ENCODE measurements at places on chromosomes 7 and 10.

DNA sequence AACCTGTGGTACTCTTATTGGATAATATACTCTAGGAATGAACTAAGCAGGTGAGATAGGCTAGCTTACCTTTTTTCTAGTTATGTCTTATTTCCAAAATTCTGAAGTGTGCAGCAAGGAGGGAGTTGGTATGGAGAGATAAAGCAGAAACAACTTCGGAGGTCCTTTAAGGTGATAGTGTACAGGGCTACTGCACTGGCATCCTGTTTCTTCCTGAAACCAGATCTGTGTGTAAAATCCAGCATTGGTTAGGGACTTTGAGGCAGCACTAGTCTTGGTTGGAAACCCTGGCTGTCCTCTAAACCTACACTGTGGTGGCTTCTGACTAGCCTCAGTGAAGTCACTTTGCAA is 66.9 kb upstream of the STRIP2 start:
- DNase-seq: no peak

DNA sequence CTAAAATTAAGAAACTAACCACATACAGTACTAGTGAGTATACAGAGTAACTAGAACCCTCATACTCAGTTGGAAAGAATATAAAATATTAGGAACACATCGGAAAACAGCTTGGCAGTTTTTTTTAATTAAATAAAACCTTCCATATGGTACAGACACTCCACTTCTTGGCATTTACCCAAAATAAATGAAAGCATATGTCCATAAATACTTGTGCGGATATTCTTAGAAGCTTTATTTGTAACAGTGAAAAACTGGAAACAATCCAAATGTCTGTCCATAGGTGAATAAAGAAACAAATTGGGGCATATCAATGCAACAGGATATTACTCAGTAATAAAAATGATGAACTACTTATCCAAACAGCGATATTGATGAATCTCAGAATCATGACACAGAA is 410.0 kb downstream of the HTR7 start:
- no peak for DNase-seq

GRCh38 chr10:108556186-108556585 is 1367.1 kb downstream of the XPNPEP1 start:
- DNase-seq: no peak

GRCh38 chr7:36784991-36785940 is 61.0 kb upstream of the AOAH start:
- peak; percentile 54 for DNase-seq

- no peak for DNase-seq
These were observed 86.4 kb downstream of the PRPF18 start for GRCh38 chr10:13673156-13673555.

DNA sequence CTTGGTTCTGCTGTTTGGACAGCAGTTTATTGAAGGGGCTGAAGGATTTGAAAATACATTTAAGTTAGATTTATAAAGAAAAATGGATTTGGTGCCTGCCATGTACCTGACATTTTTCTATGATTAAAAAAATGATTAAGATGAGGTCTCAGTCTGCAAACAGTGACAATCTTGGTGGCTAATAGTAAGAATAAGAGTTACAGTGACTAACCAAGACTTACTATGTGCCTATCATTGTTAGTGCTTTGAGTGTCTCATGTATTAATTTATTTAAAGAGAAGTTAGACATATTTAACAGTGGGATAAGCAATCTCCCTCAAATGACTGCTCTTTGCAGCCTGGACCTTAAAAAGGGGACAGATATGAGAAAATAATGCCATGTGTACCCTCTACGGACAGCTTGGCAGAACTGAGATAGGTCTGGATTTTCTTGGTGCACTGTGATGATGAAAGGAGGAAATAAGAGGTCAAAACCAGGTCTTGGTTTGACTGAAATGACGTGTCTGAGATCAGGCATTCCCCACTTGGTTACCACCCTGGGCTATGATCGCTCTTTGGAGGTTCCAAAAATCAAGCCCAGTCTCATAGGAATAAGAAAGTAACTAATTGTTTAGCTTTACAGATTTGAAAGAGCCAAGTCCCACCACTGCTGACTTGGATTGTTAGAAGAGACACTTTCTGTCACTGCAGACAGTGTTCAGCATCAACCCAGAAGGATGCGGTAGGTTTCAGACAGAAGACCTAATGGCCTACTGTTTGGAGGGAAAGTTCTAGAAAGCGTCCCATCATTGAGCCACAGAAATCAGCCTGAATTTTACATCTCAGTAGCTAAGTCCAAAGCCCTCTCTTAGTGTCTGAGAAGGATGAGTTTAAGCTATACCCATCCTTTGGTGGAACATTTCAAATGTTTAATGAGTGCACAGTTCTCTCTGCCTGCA is 2.1 kb downstream of the CASP7 start:
- DNase-seq: no peak

DNA sequence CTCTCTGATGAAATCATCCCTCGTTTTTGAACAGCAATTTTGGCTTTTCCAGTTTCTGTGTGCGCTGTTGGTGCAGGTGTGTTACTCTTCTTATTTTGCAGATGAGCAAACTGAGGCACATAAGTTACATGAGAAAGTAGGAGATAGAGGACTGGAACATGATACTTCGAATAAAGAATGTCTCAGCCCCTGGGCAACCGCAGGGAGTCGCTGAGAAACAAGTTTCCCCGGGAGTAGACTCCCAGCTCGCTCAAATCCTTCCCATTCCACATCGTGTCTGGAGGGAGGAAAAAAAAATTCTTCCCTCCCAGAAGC is 18.0 kb downstream of the MXI1 start:
- DNase-seq: no peak

- DNase-seq: no peak
These were observed 90.7 kb upstream of the LEP start for GRCh38 chr7:128150223-128150865.

- DNase-seq: peak; percentile 19
These were observed 107.4 kb upstream of the ABCB5 start for GRCh38 chr7:20508109-20508508.

DNA sequence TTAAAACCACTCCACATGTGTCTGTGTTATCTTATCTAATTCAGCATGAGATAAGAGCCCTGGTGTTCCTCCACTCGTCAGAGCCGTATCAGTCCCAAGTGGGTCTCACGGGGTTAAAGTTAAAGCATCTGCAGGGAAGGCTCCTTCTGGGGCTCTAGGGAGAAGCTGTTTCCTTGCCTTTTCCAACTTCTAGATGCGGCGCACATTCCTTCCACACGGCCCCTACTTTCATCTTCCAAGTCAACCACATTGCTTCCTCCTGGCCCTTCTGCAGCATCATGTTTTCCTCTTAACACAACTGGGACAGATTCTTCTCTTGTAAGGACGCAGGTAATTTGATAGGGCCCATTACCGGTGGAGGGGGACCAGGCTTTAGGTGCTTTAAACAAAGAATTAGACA is 620.1 kb upstream of the DPP6 start:
- DNase-seq: no peak

- no peak for DNase-seq
These were observed 24.7 kb upstream of the FEZF1 start for GRCh38 chr7:122329145-122329802.

DNA sequence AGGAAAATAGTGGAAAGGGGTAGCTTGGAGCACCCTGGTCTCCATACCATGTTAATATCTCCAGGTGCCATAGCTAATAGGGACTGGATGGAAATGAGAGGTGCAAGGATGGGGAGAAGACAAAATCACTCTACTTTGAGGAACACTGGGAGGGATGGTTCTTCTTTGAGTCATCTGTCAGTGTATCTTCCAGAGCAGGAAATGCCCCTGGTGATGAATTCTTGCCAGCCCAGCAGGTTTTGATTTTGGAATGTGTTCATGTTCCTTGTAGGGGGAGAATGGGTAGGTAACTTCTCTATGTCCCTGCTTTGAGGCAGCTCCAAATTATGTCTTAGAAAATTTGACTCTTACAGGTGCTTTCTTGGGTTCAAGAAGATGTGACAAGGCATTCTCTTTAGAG is 177.0 kb upstream of the GLI3 start:
- no peak for DNase-seq

- DNase-seq: peak; percentile 81
These were observed 9.1 kb upstream of the FXYD4 start for GRCh38 chr10:43362191-43362839.

GRCh38 chr10:126384269-126384873 is 3.9 kb downstream of the ADAM12 start:
- DNase-seq: no peak

DNA sequence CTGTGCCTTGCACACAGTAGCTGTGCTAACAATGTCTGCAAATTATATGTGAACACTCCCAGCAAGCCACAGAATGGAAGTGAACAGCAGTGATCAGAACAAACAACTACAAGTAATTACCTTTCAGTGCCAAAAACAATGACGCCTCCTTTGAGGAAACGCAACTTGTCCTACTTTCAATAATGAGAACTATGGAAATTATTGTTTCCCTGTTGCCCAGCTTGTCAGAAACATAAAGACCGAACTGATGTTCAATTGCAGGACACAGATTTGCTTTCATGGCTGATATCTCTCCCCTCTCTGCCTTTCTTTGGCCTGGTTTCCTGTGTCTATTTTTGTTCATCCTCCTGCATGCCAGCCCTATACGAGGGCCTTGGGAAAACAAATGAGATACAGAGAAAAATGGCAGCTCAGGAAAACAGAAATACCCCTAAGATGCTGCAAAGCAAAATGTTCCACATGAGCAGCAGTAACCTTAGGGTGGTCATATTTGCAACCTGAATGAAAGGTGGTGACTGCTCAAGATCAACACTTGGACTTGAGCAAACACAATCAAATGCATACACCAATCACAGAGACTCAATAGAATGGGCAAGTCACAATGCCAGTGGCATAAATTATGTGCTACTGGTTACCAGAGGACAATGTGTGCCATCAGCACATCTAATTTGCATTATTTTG is 26.8 kb downstream of the COBL start:
- peak; percentile 71 for DNase-seq

- no peak for DNase-seq
These were observed 218.0 kb downstream of the FGFR2 start for GRCh38 chr10:121380211-121380610.

DNA sequence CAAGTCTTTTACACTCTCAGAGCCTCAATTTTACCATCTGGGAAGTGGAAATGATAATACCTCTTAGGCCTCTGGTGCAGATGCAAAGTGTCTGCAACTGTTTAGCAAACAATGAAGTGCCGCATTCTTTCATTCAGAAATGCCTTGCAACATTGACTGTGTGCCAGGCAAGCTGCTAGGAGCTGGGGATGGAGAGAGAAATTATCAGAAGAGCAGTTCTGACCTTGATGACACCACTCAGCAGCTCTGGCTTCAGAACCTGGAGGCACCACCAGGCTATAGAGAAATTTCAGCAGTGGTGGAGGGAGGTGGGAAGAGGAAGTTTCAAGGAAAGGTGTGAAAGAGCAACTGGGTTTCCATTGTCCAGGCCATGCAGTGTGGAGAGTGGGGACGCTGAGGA is 78.1 kb upstream of the HABP2 start:
- no peak for DNase-seq
